ENCODE measurements at places on chromosomes 12 and 14.

GRCh38 chr12:98253207-98254037 is 262.0 kb upstream of the TMPO start:
- DNase-seq = peak; percentile 20

GRCh38 chr14:89650077-89650978 is 233.3 kb upstream of the FOXN3 start:
- no peak for DNase-seq

- peak; percentile 20 for DNase-seq
Observed at GRCh38 chr14:105299654-105300541, 903 bp downstream of the BRF1 start.

DNA sequence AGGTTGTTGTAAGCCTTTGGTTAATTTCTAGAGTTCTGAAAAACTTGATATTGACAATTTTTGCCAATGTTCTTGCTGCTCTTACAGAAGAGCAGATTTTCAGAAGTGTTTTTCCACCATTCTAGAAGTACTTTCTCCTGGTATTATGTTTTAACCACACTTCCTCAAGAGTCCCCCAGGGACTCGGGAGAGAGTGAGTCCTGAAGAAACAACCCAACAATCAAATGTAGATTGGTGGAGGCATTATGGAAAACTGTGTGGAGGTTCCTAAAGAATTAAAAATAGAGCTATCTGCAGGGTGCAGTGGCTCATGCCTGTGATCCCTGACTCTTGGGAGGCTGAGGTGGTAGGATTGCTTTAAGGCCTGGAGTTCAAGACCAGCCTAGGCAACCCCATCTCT is 26.7 kb downstream of the OR10P1 start:
- no peak for DNase-seq

- DNase-seq = no peak
Observed at GRCh38 chr14:58739674-58740073, 101.9 kb downstream of the DACT1 start.

DNA sequence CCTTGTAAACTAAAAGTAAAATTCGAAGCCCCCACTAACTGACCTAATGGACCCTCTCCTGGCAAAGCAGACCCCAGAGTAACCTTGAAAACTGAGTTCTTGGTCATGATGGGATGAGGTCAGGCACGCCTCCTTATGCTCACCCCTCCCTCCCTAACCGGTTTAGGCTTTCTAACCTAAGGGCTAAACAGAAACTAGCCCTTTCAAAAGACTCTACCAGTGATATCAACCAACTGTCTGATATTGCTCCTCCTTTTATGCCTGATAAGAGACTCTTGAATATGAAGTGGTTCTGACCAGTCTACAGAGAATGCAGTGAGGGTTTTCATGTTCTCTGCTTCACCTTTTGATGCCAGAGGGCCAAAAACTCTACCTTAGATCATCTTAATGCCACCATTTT is 4.8 kb upstream of the LPCAT3 start:
- no peak for DNase-seq

GRCh38 chr14:35333264-35333730 is 41.1 kb downstream of the PSMA6 start:
- no peak for DNase-seq

GRCh38 chr12:15787778-15788177 is 1.4 kb downstream of the EPS8 start:
- no peak for DNase-seq

DNA sequence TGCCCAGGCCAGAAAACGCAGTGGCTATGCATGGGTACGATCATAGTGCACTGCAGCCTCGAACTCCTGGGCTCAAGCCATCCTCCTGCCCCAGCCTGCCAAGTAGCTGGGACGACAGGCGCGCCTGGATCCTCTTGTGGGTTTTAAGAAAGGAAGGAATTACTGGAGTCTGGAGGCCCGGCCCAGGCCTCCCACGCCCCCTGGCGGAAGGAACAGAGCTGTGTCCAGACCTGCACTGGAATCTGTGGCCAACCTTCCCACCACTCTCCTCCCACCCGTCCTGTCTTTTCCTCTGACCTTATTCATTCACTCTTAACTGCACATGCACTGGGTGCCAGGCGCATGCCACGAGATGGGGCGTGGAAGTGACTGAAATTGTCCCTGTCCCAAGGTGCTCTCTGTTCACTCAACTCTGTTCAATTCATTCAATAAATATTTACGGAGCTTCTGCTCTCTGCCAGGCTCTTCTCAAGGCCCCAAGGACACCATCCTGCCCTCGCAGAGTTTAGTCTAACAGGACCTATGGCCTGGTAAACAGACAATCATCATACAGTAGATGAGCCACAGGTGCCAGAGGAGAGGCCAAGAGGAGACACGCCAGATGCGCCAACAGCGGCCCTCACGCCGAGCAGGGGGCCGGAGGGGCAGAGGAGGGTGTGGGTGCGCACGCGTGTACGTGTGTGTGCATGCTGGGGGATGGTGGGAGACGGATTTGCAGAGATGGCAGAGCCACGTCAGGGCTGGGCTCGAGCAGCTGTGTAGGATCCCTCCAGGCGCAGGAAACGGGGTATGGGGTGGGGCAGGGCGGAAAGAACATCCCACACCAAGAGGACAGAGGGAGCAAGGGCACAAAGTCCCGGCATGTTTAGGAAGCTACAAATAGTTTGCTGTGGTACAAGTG is 13.7 kb upstream of the TMEM106C start:
- peak; percentile 78 for DNase-seq

GRCh38 chr12:71046215-71046614 is 111.6 kb downstream of the TSPAN8 start:
- no peak for DNase-seq

DNA sequence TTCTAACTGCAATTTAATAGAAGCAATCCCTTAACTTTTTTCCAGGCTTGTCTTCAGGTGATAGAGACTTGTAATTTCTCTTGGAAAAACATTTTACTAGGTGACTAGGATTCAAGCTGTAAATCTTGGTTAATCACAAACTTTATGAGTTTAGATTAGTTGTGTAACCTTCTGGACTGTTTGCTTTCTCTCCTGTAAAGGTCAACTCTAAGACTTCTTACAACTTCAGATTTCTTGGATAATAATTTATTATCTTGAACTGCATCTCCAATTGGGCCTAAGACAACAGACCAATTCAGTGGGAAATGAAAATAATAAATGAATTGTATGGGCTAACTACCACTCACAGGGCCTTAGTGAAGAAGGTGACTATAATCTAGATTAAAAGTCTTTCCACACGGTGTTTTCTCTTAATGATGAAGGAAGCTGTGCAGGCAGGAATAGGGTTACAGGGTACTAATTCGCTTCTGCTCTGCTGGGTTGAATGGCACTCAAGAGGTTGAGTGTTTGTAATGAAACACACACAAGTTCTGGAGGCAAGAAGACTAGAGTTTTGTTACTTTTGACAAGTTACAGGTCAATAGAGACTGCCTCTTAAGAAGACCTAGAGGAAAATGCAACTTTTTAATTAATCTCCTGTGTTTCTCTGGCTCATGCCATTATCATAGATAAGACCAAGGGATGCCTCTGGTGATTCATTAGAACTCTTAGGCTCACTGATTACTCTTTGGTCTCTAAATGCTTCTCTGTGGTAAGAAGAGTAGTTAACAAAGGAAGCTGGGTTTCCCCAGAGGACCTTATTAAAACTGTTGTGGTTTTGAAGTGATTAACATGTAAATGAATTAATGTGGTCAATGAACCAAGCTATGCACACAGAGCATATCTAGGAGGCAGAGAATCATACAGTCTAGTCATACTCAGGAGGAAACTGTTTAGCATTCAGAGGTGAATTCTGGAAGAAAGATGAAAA is 30.0 kb upstream of the OR4E1 start:
- DNase-seq = no peak

GRCh38 chr12:114166362-114166761 is 200.2 kb upstream of the RBM19 start:
- DNase-seq = peak; percentile 32

DNA sequence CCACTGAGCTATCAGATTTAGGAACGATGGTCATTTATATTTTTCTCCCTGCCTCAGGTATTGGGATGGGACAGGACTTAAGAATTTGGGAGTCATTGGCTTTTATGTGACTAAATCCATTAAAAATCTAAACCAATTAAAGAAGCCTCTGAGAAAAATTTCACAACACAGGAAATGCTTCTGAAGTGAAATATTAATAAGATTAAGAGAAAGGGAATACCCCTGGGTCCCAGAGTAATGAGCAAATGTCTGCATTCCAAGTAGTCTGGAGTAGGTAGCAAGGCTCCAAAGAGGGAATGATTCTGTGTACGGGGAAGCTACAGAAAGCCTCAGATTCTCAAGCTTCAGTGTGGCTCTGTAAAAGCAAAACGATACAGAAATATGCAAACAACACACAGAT is 707 bp upstream of the MED6 start:
- DNase-seq = no peak

GRCh38 chr14:77457522-77458248 is at the start of the genes AHSA1 and VIPAS39:
TSS of gene AHSA1 (plus strand) at chr14:77458093. CDS start at chr14:77458190, 97 bp downstream.
TSS of gene VIPAS39 (minus strand) at chr14:77457601. CDS start at chr14:77454102, 3,499 bp downstream.
- DNase-seq = peak; percentile 99

GRCh38 chr14:33642080-33642479 is 308.8 kb downstream of the EGLN3 start:
- no peak for DNase-seq

GRCh38 chr12:62284749-62285148 is 24.5 kb downstream of the USP15 start:
- DNase-seq = no peak

DNA sequence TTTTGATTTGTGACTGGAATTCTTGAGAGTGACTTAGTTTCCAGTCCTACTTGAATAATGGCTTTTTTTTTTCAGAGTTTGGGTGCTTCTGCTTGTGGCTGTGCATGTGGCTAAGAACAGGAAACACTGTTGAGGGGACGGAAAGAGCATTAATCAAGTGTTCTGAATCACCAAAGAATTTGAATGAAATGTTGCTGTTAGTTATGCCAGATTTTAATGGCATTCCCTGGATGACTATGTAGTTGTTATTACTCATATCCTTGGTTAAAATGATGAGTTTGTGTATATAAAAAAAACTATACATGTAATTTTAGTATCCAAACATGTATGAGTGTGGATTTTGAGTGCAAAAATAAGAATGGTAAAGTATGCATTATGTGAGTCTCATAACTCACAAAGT is 347.9 kb downstream of the BCAT1 start:
- DNase-seq = no peak

DNA sequence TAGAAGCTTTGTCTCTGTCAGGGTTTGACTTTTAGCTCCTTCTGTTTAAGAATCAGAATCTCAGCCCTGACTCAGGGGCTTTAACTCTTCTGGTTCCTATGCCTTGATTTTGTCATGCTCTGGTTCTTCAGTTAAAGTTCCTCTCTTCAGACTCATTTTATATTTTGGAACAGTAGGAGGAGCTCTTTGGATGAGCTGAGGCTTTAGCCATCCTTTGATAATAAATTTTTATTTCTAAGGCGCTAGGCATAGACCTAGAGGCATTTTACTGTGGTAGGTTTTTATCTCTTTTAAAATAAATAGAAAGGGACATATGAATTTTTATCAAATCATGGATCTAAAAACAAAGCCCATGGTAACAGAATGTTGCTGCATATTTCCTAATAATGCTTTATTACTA is 51.7 kb downstream of the ATP23 start:
- no peak for DNase-seq

GRCh38 chr12:6843118-6843902 is 2.6 kb downstream of the GNB3 start:
- DNase-seq = no peak

- no peak for DNase-seq
Observed at GRCh38 chr14:92317511-92317910, 5.5 kb upstream of the SLC24A4 start.

DNA sequence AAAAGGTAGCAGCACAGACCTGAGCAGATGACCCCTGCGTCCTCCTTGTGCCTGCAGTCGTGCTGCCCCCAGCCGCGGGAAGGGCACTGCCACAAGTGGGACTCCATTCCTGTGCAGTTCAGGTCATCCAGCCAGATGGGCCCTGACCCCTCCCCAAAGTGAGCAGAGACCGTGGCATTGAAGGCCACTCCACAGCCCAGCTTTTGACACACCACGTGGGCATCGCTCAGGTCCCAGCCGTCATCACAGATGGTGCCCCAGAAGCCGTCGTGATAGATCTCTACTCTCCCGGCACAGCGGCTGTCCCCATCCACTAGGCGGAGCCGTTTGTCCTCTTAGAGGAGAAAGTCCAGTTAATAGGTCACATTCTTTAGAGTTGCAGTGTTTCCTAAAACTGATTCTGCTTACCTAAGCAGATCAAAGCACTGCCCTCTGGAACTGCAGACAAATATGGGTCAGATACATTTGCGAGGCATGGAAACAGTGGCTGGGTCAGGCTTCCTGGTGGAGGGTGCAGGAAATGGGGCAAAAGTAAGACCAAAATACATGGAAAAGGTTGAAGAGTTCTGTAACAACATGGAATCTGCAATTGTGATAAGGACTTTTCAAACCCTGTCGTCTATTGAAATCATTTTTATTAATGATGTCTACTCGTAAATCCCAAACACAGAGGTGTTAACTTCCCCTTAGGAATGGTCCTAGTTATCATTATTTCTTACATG is 69.4 kb downstream of the CD163L1 start:
- DNase-seq = no peak

GRCh38 chr12:52351196-52352059 is 15.9 kb downstream of the KRT85 start:
- no peak for DNase-seq

DNA sequence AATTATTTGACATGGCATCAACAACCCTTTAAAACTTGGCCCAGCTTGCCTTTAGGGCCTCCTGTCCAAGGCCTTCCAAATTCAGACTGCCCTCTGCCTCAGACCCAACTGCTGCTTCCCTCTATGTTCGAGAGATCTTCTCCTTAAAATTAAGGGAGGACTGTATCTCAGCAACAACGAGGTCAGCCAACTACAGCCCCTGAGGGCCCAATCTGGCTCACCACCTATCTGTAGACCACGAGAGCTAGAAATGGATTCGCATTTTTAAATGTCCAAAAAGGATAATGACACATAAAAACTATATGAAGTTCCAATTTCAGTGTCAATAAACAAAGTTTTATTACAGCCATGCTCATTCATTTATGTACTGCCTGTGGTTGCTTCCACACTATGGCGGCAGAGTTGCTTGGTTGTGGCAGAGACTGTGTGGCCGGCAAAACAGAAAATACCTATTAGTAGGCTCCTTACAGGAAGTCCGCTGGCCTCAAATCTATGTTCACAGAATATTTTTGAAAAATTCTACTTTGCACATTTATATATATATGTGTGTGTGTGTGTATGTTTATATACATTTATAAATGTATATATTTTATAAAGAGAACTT is 1026.9 kb downstream of the BCL11B start:
- no peak for DNase-seq

GRCh38 chr12:32149489-32149888 is 42.8 kb downstream of the BICD1 start:
- no peak for DNase-seq

GRCh38 chr12:73589220-73589619 is 948.4 kb upstream of the ATXN7L3B start:
- no peak for DNase-seq

DNA sequence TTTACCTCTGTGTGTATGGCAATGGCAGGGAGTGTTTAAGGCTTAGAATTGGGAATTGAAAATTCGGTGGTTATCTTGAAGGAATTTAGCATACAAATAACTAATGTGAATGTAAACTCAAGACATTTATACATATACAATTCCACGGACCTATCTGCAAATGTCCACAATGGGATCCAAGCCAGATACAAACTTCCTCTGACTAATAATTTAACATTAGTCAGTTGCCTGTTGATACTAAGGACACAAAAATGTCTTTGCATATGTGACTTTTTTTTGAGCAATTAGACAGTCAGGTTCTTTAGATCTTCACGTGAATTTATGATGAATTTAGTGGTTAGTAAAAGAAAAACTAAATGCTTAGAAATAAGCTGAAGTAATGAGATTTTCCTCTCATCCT is 40.5 kb downstream of the ESR2 start:
- no peak for DNase-seq

GRCh38 chr12:3357950-3358525 is 133.0 kb upstream of the PRMT8 start:
- no peak for DNase-seq

Data from NCI-H1092 treated with DMSO at 0.1 percent for 48 hours (cell line).